ENCODE measurements at places on chromosomes 12 and 14.

DNA sequence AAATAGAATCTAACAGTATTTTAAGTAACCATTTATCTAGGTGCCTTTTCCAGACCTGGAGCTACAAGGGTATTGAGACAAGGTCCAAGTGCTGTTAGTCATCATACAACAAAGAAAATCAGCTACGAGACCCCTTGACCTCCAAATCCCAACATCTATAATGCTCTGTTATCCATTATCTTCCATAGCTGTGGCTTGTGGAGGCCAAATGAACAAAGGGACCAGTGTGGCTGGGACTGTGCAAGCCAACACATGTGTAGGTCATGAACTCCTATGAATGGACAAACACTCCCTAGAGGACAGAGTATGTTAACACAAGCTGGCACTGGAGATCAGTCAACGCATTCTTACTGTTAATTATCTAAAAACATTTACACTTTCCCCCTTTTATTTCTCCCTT, 374.5 kb downstream of the EMP1 start:
- no peak for DNase-seq

DNA sequence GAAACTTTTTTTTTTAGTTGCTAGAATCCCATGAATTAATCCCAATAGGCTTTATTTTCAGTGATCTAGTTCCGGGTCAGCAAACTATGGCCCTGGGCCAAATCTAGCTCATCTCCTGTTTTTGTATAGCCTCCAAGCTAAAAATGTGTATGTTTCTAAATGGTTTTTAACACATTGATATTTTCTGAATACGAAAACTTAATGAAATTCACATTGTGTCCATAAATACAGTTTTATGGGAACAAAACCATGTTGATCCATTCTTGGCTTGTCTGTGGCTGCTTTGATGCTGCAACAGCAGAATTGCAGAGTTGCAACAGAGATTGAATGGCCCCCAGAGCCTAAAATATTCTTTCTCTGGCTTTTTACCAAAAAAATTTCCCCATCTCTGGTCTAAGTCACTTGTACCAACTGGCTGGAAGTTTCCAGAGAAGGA, 47.5 kb downstream of the ZNF664 start:
- DNase-seq: peak; percentile 53

GRCh38 chr14:75649773-75650172, 10.9 kb downstream of the ERG28 start:
- no peak for DNase-seq

- DNase-seq: no peak
These were observed 181.6 kb downstream of the SOX5 start for GRCh38 chr12:23767834-23768233.

GRCh38 chr12:57477710-57478681, 1.7 kb downstream of the ARHGAP9 start:
- DNase-seq: no peak

- peak; percentile 29 for DNase-seq
These were observed 50.9 kb upstream of the CPNE8 start for GRCh38 chr12:38956337-38956736.

DNA sequence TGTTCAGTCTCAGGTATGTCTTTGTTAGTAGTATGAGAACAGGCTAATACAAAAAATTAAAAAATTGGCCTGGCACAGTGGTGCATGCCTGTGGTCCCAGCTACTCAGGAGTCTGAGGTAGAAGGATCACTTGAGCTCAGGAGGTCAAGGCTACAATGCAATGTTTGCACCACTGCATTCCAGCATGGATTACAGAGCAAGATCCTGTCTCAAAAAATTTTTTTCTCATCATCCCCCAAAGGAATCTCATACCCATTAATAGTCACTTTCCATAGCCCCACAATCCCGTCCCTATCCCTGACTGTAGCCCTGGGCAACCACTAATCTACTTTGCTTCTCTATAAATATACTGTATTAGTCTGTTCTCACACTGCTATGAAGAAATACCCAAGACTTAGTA, 57.8 kb downstream of the TTC8 start:
- DNase-seq: peak; percentile 9

GRCh38 chr14:77605392-77605972, 11.0 kb downstream of the SPTLC2 start:
- DNase-seq: no peak

DNA sequence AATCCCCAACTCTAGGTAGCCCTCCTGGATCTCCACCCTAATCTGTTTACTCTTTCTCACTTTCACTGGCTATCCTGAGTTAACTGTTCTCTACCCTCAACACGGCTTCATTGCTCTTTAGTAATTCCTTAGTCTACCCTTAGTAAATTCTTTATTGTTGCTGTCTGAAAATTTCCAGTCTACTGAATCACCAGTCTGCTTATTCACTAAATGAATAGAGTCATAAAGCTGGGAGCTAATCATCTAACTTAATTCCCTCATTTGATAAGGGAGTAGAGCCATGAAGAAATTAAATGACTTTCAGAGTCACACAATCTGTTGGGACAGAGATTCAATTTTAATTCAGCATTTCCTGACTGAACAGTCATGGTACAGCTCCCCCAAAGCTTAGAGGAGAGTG, 36.5 kb downstream of the YEATS4 start:
- DNase-seq: peak; percentile 4

- DNase-seq: no peak
These were observed 32.6 kb downstream of the PPP2R5E start for GRCh38 chr14:63510538-63510937.
